Tibial nerve (tissue), 4 donors: ENCODE measurements at places on chromosomes 6 and 20. TPM values are rescaled to one million over a fixed set of nuclear protein-coding genes. Genes with fewer than 3 reads are reported as not detected.

PGK2 gene
- total RNA-seq = not detected

SLC35F1 gene
- 17.7 TPM for total RNA-seq

GNAS-AS1 gene
- total RNA-seq = 0.59 TPM

SLC17A3 gene
- total RNA-seq = not detected

NOX3 gene
- total RNA-seq = not detected

ID1 gene
- total RNA-seq = 962 TPM

BMP2 gene
- 9.6 TPM for total RNA-seq

BTNL2 gene
- total RNA-seq = not detected

LIN28B gene
- total RNA-seq = not detected

TUBB2B gene
- 47.6 TPM for total RNA-seq

RAMACL gene
- 8.5 TPM for total RNA-seq

CRYBG1 gene
- total RNA-seq = 7.3 TPM

PI16 gene
- total RNA-seq = 52.9 TPM

REM1 gene
- 5.9 TPM for total RNA-seq

EDN1 gene
- total RNA-seq = 28.0 TPM

AVP gene
- not detected for total RNA-seq

MRPS18A gene
- 38.1 TPM for total RNA-seq

FAM217A gene
- not detected for total RNA-seq

NKAIN4 gene
- 7.2 TPM for total RNA-seq

FILIP1 gene
- total RNA-seq = 14.4 TPM

HCK gene
- total RNA-seq = 12.6 TPM

PAK5 gene
- not detected for total RNA-seq

TEAD3 gene
- 20.1 TPM for total RNA-seq

OR2H2 gene
- not detected for total RNA-seq

EPPIN gene
- not detected for total RNA-seq

UST gene
- 36.5 TPM for total RNA-seq

TNFRSF6B gene
- total RNA-seq = 61.2 TPM

PRKN gene
- total RNA-seq = 17.9 TPM

GCNT2 gene
- total RNA-seq = 0.78 TPM

UNC5CL gene
- total RNA-seq = 1.6 TPM

RIPPLY2 gene
- total RNA-seq = 0.21 TPM

ILRUN gene
- total RNA-seq = 68.1 TPM

LCA5 gene
- 15.7 TPM for total RNA-seq

RHAG gene
- total RNA-seq = 0.59 TPM

TP53TG5 gene
- not detected for total RNA-seq
